ENCODE measurements at places on chromosomes 5 and 9.

- no peak for DNase-seq
Observed at GRCh38 chr5:11928909-11929308, 24.7 kb upstream of the CTNND2 start.

DNA sequence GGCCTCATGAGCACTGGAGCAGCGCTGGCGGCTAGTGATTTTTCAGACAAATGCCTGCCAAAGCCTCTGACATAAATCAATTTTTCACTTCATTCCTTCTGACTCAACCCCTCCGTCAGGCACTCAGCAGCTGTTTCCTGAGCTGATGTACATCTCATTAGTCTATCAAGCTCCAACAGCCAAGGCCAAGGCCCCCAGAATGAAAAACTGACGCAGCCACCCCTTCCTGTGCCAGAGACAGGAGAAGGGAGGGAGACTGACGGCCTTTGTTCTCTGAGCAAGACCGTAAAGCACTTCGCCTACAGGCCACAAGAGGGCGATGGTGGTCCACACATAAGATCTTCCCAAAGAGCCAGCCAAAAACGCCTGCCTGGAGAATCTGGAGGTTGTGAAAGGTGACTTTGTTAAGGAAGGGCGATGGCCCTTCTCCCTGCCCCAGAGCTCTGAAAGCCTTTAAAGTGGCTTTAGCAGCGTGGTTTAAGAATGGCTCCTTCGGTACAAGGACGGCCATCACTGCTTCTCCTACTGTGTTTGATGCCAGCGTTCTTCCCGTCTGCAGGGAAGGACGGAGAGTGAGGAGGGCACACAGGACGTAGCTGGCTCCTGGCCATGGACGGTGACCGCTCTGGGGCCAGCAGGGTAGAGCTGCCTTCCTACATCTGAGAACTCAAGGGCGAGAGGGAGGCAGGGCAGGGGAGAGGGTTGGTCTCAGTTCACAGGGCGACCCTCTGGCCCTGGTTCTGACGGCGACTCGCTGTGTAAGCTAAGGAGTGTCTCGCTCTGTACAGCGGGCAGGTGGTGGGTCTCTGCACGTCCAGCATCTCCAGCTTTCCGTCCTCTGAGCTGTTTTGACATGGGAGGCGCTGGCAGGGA lies 37.0 kb downstream of the ALG2 start:
- peak; percentile 90 for DNase-seq

DNA sequence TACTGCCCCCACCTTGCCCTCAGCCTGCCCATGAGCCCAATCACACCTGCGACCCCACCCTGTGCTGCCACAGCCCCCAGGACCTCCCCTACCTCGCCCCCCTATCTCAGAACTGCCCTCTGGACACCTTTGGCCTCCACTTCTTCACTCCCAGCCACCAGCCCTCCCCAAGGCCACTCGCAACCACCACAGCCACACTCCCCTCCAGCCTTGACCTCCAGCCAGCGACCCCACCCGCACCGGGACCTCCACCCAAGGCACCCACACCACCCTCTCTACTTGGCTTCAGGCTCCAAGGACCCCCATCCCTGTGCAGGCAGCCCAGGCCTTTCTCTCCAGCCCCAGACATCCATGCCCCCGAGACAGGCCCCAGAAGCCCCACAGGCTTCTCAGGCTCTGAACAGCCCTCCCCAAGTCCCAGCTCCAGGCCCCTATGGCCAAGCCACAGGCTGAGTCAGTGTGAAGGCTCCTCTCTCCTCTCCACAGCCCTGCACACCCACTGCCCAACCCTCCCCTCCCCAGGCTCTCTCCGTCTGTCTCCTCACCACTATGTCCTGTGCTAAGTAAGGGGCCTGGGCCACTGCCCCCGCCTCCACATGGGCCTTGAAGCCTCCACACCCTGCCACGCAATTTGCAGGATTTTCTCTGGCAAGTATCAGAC lies 2.0 kb downstream of the AK1 start:
- no peak for DNase-seq

DNA sequence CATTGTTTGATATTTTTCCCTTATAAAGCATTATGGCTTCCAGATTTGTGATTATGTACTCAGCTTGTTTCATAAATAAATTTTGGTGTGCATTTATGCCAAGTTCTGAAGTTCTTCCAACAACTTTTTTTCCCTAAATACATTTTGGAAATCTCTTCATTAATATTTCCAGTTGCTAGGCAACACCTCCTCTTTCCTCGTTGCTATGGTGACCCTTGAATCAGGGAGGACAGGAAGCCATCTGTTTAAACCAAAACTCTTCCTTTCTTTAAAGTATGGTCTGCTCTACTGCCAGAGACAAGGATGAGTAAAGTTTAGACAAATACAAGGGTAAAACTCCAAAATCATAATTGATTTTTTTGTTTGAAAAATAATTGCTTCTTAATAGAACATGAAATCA lies 779.3 kb downstream of the CDH9 start:
- DNase-seq, result no peak

GRCh38 chr9:104868303-104868686 lies 59.7 kb downstream of the ABCA1 start:
- DNase-seq, result peak; percentile 13

GRCh38 chr5:29983528-29984155 lies 1209.8 kb upstream of the CDH6 start:
- DNase-seq, result no peak

All from renal cortex interstitium (tissue), 15 donors.